ENCODE measurements at places on chromosomes 4 and X.
A peak's percentile ranks its signal among the peaks of the same experiment; 100 is the strongest.

DNA sequence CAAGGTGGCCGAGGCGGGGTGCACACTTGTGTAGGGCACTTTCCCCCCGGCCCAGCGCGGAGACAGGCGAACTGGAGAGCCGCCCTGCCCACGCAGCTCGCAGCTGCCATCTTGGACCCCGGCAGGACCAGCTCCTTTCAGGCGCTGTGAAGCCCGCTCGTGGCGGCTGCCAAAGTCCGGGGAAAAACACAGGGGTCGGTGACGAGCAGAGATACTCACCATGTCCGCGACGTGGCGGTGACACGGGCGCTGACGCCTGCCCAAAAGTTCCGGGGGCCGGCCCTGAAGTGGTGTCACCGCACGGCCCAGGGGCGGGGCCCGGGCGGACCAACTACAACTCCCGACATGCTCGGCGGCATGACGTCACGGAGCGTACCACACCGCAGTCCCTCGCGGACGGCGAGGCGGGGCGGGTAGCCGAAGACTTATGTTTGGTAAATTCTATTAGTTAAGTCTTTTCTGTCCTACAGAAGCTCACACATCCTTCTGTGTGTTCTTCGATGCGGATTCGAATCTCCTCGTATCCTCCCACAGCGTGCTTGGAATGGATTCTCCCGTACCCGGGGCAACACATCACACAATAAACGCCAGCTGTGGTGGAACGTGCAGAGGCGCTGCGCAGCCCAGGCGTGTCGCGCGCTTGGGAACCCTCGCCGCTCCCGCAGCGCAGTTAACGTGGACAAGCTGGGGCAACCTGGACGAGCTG is at the start of gene UFSP2:
UFSP2 (minus strand) TSS at position 318 of the 706 bp plus-strand sequence; CDS start at position 222, 96 bp downstream.
- DNase-seq, result peak; percentile 77

- peak; percentile 12 for DNase-seq
These were observed 8.7 kb downstream of the KIAA1210 start for GRCh38 chrX:119118780-119119395.

DNA sequence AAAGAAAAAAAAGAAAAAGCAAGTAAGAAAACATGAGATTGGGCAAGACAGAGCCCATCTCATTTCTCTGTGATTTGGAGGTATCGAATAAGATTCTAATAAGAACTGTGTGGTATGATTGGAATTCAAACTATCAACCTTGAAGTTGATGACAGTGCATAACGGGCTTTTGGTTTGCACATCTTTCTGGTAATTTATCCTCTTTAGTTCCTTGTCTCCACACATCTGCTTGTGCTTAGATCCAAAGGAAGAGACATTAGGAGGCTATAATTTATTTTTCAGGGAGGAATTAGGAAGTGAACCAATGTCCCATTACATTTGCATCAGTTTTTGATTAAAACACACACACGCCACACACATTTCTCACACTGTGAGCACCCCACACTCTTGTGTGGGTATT is 149.9 kb downstream of the ARSF start:
- no peak for DNase-seq

DNA sequence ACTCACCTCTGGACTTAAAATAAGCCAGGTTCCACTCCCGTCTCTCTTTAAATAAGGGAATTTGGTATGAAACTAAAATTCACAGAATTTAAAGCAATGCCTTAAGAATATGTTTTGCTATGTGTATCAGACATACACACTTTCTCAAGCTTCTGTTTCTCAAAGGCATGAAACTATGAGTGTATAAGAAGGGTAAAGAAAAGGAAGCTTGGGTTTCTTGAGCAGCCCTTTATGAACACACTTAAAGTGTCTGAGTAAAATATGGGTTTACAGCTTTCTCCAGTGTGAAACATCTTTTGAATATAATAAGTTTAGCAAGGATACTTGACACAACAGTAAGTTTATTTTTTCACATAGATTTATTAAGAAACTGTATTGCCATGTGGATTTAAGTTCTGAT is 370.5 kb downstream of the TMA16 start:
- DNase-seq, result no peak

DNA sequence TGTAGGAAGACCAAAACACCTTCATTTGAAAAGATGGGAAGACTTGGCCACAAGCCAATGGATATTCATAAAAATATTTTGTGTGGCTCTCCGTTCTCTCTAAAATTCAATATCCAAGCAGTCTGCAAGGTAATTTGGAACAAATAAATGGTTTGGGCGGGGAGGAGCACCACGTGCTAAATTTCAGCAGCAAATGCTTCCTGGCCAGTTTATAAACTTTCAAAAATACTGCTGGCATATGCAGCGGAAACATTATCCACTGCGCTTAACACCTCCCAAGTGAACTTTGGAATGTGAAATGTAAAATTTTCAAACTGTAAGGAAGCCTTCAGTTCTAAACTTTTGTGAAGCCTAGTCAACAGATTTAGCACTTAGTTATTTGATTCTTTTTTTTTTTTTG is 191.0 kb downstream of the NSUN7 start:
- DNase-seq, result no peak

DNA sequence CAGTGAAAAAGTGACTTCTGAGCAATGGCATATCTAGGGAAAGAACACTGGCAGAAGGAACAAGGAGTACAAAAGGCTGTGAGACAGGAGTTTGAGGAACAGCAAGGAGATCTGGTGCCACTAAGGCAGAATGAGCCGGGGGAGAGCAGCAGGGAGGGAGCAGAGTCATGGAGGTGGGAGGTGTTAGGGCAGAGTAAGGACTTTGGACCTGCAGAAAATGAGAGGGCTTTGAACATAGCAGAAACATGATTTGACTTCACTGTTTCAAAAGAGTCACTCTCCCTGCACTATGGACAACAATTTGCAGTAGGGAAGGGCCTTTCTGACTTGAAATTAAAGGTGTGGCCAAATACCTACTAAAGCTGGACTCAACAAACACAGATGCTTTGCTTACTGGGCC is 356.2 kb downstream of the ADGRL3 start:
- no peak for DNase-seq

DNA sequence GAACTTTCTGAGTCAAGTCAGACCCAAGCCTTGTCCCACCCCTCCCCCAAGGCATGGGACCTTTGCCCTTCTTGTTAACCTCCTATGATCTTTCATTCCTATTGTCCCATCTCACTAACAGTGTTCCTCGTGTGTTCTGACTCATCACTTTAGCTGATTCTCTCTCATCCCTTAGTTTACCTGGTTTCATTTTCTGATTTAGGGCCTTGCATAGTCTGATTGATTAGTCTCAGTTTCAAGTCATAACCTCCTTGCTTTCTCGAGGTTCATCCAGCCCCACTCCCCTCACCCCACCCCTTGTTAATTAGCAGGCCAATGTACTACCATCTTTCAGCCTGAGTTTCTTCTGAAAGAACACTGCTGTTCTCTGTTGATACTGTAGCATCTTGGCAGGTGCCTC is 517.4 kb downstream of the RPA4 start:
- no peak for DNase-seq

- DNase-seq, result no peak
These were observed 9.8 kb downstream of the NDNF start for GRCh38 chr4:121062521-121062920.

- no peak for DNase-seq
These were observed 9.6 kb downstream of the SLC25A5 start for GRCh38 chrX:119477812-119478232.

GRCh38 chr4:145566768-145567167 is 52.4 kb upstream of the MMAA start:
- no peak for DNase-seq

DNA sequence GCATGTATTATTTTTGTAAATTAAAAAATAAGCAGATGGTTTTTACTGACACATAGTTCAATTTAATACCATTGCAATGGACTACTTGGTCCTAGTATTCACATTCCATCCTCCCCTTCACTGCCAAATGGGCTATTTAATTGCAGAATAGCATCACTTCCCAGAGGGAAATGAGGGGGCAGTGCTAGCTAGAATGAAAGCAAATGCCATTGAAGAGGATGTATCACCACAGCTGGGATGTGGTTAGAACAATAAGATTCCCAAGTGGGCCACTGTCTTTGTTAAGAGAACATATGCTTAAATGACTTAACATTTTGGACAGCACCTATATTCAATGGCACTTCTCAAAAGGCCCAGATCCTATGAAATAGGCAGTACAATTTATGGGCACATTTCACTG is 224.7 kb downstream of the RBMX2 start:
- no peak for DNase-seq

DNA sequence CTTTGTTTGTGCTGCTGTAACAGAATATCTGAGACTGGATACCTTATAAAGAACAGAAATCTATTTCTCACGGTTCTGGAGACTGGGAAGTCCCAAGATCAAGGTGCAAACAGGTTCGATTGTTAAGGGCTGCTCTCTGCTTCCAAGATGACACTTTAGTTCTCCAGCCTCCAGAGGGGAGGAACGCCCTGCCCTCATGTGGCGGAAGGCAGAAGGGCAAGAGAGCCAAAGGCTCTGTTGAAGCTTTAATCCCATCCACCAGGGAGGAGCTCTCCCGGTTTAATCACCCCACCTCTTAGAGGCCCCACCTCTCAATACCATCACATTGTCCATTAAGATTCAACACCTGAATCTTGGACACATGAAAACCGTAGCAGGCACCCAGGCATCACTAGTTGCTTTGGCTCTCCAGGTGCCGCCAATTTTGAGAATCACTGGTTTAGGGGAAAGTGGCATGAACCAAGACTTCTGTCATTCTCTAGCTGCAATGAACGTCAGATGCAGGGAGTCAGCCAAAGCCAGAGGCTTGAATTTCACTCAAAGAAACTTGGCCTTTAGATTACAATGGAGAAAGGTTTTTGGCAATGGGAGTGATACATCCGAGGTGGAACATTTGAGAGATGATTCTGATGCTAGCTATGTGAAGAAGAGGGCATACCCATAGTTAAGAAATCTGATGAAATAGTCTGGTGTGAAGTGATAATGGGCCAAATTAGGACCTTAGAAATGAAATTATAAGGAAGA is 15.7 kb downstream of the FHL1 start:
- DNase-seq, result no peak

GRCh38 chr4:122687531-122688061 is 44.9 kb upstream of the BBS12 start:
- DNase-seq, result no peak

GRCh38 chr4:180589575-180589974 is 1653.6 kb upstream of the TENM3 start:
- no peak for DNase-seq

- DNase-seq, result no peak
These were observed 85.7 kb upstream of the UCP1 start for GRCh38 chr4:140654495-140654814.

DNA sequence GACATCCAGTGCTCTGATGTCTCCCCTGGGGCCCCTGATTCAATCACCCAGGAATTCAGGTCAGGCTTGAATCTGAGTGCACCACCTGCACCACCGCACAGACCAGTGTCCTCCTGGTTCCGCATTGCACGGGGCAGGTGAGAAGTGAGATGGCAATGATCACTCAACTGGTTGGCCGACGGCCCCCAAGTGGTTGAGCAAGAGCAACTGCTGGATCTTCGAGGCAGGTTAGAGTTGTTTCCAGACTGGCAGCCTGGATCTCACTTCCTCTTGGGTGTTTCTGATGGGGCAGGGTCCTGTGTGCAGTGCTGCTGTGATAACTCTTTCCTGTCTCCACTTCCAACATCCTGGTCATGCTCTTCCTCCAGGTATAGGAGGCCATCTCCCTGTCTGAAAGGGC is 50.4 kb downstream of the C4orf50 start:
- no peak for DNase-seq
